ENCODE measurements at places on chromosomes 7 and 10.

GRCh38 chr10:47413531-47414226 lies 29.6 kb upstream of the ZNF488 start:
- DNase-seq, result no peak

DNA sequence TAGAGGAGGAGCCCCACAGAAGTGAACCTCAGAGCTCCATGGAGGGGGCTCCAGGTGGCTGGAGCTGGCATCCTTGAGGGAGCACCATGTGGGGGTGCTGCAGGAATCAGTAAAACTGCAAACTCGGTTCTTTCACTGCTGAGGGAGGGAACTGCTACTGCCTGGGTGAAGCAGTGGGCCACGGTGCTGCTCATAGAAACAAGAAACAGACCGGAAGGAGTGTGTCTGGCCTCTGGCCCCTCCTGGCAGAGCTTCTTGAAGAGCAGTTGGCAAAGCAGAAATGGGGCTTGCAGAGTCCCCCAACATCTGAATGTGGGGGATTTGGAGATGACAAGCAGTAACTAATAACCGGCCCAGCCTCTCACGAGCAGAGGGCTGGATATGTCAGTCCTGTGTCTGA lies 23.8 kb downstream of the TACC2 start:
- no peak for DNase-seq

GRCh38 chr10:96470116-96470743 lies 43.5 kb downstream of the TLL2 start:
- peak; percentile 75 for DNase-seq

- DNase-seq, result no peak
These were observed 3.2 kb downstream of the ZNF316 start for GRCh38 chr7:6640246-6640721.

DNA sequence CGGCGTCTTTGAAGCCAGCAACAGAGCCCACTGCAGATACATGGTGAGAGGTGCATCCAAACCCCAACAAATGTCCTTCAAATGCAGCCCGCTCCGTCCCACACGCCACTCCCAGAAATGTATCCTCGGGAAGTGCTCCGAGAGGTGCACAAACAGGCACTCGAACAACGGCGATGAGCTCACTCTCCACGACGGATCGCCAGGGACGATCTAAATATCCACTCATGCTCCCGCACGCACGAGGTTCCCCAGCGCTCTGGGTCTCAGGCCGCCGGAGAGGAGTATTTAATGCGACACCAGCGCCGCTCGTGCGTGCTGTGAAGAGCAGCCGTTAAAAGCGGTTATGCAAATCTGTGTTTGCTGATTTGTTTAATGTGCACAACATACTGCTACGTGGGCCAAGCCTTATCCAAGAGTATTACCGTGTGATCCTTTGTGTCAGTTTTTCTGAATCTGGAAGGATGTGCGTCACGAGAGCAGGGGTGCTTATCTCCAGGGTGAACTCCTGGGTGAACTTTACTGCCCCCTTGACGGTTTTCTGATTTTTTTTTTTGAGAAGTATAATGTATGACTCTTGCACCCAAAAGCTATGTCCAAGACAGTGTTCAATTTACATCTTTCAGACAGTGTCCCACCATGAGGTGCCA lies 48.5 kb upstream of the PPP2R2D start:
- DNase-seq, result no peak

GRCh38 chr10:77494327-77494726 lies 143.3 kb downstream of the KCNMA1 start:
- DNase-seq, result no peak

DNA sequence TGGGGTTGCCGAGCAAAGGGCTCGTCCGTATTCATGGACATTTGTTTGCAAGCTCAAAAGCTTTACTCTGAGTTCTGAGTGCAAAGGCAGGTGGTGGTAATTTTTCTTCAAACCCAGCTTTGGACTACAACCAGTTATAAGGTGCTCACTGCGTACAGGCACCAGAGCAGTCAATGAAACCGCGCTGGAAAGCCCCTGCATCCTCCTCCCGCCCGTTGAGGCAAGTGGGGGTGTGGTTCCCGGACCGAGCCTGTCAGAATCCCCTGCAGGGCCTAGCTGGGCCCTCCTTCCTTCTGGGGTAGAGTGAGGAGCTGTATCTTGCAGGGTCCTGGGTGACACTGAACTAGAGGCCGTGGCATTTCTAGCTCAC lies 22.3 kb downstream of the AMZ1 start:
- no peak for DNase-seq

DNA sequence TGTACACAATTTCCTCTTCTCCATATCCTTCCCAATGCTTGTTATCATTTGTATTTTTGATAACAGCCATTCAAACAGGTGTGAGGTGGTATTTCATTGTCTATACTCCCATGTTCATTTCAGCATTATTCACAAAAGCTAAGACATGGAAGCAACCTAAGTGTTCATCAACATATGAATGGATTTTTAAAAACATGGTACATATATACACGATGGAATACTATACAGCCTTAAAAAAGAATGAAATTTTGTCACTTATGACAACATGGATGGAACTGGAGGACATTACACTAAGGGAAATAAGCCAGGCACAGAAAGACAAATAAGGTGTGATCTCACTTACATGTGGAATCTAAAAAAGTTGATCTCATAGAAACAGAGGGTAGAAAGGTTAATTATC lies 109.3 kb downstream of the SEMA3C start:
- DNase-seq, result no peak

DNA sequence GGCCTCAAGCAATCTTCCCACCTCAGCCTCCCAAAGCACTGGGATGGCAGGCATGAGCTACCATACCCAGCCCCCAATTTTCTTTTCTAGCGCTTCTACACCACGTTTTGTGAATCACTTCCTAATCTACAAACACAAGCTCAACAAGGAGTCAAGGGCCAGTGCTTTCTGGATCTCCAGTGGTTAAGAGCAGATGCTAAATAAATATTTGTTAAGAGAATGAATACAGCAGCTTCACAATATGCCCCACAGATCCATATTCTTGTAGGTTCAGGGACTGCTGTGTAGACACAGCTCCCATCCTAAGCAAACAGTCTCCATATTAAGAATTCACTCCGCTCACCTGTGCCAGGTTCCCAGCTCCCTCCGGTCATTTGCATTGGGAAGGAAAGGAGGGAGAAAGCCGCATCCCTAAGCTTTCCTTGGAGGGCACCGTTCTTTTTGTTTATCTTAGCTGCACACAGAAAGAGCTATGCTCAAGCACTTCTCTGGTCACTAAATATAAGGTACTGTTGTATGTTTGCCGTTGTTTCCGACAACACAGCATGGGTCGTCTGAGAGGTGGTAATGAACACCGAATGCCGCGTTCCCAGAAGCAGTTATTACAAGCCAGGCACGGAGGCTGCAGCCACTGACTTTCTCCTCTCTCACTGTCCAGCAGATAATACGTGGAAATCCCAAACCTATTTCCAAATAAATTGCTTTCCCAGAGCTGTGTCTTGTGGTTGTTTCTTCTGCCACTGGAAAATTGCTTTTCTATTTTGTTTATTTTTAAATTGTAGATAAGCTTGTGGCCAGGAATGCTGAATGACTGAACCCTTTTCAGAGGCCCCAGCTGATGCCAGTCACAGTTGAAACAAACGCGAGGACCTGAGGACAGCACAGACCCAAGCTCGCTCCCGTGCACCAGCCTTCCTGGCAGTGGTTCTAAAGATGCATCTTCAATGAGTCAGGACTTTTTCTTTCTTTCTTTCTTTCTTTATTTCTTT lies 217.1 kb downstream of the PRPF18 start:
- no peak for DNase-seq

DNA sequence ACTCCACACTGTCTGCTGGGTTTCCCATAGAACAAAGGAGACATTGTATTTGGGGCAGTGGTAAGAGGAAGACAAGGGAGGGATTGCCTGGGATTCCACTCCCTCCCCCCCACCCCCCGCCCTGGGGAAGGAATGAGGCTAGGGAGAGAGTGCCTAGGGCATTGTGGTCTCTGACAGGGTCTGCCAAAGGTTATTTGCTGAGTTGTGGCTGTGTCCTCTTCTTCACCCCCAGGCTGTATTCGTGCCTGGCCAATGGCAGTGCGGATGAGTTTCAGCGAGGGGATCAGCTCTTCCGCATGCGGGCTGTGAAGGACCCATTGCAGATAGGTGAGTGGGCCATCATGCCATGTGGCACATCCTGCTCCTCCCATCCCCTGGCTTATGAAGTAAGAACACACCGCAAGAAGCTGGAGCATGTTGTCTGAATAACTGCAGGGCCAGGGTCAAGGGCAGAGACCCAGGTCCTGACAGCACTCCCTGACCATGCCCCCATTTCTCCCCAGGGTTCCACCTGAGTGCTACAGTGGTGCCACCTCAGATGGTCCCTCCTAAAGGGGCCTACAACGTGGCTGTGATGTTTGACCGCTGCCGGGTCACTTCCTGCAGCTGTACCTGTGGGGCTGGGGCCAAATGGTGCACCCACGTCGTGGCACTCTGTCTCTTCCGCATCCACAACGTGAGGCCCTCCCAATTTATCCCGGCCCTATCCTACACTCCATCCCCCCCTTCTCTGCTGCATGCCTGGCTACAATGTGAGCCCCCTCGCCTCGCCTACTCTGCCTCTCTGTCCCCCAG lies 3.7 kb downstream of the ZSWIM8 start:
- no peak for DNase-seq

DNA sequence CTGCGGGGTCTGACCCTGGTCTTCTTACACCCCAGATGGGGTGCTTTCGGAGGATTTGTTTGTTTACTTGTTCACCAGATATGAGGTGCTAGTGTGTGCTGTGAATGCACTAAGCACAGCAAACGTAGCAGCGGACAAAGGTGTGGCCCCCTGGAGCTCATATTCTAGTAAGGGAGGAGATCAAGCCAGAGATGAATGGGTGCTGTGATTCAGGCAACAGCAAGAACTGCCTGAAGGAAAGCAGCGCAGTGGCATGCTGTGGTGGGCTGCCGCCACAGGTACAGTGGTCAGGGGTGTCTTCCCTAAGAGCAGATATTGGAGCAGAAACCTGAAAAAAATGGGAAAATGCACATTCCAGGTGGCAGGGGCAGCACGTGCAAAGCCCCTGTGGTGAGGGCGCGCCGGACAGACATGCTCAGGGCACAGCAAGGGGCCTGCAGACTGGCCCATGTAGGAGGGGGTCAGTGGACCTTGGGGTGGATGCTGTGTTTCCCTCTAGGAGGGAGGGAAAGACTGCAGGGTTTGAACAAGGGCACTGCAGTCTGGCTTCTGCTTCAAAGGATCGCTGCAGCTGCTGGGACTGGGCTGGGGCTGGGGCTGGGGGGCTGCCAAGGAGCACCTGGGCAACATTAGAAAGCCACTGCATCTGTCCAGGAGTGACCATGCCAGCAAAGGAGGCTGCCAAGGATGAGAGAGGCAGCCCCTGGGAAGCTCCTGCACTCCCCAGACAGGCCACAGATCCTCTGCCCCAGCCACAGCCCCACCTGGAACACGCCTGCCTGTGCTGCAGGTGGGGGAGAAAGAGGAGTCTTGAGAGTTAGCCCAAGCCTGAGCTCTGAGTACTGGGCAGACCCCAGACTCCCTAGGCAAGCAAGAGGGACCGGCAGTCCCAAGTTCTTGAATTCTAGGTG lies 927 bp upstream of the DEPP1 start:
- no peak for DNase-seq
